Urothelium cell line (cell line): ENCODE measurements at places on chromosomes 13 and 19.

DNA sequence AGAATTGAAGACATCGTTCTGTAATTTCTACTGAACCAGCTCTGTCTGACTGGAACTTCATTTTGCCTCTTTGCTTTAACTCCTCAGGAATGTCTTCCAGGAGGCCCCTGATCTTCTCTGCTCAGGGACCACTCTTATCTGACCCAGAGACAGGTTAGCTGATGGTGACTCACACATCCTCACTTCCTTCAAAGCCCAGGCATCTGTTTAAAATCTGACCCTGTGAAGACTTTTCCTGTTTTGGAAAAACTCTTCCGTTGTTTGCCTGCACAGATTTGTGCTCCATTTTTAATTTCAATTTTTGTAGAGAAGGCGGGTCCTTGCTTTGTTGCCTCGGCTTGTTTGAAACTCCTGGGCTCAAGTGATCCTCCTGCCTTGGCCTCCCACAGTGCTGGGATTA, 1.6 kb downstream of the ARL11 start:
- no peak for DNase-seq

- no peak for DNase-seq
These were observed 792 bp upstream of the PEX11G start for GRCh38 chr19:7489609-7490044.

DNA sequence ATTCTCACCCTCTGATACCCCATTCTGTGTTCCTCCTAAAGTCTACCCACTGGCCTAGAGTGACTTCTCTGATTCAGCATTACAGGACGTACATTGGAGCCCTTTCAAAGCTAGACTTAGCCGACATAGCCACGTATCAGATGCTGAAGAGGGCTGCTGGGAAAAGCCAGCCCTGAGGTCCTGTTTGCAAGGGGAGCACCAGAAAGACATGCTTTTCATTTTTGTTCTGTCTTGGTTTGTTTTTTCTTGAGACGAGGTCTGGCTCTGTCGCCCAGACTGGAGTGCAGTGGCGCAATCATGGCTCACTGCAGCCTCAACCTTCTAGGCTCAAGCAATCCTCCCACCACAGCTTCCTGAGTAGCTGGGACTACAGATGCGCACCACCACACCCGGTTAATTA, 6.3 kb upstream of the ZSWIM4 start:
- DNase-seq: no peak

- DNase-seq: no peak
These were observed 1291.7 kb upstream of the MIR17HG start for GRCh38 chr13:90055760-90056159.

DNA sequence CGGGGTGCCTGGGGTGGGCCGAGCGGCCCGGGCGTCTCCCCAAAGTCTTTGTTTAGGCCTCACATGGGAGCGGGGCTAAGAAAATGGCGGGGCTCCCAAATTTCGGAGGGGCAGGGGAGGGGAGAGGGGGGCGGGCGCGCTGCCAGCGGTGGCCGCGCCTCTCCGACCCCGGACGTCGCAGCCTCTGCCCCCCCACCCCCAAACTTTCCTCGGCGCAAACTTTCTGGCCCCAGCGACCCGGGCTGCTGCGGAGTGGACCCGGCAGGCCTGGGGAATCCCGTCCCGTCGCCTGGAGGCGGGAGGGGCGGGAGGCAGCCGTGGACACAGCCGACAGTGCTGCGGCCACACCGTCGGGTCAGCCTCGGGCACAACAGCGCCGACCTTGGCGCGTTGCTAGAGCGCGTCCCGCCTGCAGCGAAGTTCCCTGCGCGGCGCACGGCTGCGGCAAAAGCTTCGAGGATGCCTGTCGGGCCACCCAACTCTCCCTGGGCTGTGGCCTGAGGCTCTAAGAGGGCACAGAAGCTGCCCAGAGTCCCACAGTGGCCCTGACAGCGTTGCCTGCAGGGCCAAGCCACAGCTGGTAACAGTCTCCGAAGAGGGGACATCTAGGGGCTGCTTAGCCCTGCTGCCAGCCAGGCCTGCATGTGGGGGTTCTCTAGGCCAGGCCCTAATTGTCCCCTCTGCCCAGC, 1.3 kb downstream of the NFIX start:
- no peak for DNase-seq

DNA sequence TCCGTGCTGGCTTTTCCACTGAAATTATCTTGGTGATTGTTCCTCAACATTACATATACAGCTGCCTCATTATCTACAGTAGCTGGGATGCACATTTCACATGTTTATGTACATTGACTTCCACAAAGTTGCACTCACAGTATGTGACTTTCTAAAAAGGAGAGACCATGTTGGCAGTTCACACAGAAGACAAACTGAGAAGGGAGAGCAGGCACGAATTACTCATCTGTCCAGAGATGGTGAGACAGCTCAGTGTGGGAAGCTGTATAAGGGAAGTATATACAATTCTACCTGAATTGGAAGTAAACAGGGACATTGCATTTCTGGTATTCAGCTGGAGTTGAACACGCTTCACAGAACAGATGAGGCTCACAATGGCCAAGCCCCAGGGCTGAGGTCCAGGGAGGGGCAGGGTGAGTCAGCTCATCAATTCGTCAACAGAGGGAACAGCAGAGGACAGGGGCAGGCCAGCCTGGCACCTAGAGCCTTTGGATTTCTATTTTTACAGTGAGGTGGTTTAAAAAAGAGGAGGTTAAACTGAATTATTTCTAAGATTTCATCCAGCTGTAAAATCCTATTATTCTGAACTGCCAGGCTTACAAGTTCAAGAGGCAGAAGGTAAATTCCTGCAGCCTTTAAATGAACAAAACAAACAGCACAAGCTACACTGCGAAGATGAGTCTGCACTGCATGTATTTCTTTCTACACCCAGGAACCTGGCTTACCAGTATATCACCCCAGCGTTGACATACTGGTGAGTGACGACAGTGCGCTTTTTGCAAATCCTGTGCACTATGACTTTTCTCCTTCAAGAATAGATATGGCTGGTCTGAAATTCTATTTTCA, 9.8 kb downstream of the PARP4 start:
- DNase-seq: peak; percentile 9

GRCh38 chr13:41601718-41602445, 144.5 kb downstream of the RGCC start:
- DNase-seq: no peak

DNA sequence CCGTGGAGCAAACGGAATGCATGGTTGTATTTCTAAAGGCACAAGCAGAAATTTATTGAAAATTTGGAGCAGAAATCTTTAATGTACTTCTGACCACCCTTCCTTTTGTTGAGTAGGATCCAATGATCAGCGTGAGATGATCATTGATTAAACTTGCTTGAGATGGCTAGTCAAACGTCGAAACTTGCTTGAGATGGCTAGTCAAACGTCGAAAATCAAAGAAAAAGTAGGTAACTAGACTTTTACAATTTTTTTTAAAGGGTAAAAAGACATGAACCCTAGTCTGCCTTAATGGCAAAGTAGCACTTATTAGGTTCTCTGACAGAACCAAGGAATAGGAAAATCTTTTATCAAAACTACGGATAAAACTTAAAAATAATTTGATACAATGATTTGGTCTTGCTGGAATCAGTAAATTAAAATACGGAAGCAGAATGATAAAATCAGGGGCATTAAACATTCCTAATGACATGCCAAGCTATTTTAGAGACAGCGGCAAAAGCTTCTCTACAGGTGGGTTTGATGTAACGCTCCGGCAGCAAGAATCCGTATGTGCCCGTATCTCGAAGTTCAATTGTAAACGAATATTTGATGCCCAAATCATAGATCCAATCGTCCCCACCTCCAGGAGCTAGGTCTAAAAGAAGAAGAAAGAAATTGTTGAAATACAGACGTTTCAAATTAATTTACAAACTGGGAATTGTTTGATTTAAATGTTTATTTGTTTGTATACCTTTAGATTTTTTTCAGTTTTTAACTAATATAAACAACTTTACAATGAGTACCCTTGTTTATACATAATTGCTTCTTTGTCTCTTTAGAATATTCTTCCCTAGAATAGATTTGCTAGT, 841 bp upstream of the ZC3H13 start:
- DNase-seq: peak; percentile 3

DNA sequence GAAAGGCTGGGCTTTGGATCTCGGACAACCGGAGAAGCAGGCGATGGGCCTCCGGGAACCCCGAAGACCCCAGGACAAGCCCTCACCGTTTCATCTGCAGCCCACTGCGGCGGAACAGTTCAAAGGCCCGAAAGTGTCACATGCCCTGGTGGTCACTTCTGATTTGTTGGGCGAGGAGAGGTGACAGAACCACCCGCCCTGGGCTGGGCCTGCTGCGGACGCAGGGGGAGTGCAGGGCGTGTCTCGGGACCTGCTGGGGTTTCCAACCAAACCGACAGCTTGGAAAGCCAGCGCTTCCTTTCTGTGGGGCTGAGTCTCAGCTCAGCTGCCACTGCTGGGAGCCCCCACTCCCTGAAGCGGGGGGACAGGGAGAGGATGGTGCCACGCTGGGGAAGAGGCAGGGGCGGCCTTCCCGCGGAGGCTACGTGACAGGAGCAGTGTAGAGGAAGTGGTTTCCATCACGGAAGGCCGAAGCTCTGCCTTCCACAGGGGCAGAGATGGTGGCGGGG, 22.8 kb upstream of the ZBTB7A start:
- DNase-seq: no peak

DNA sequence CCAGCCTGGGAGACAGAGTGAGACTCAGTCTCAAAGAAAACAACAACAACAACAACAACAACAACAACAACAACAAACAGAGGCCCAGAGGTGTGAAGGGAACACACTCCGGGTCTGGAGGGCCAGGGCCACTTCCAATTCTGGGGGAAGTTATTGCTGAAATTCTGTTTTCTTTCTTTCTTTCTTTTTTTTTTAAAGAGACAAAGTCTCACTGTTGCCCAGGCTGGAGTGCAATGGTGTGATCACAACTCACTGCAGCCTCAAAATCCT, 3.5 kb upstream of the CAPS start:
- DNase-seq: no peak

GRCh38 chr13:88031980-88032559, 360.9 kb downstream of the SLITRK5 start:
- peak; percentile 0 for DNase-seq

DNA sequence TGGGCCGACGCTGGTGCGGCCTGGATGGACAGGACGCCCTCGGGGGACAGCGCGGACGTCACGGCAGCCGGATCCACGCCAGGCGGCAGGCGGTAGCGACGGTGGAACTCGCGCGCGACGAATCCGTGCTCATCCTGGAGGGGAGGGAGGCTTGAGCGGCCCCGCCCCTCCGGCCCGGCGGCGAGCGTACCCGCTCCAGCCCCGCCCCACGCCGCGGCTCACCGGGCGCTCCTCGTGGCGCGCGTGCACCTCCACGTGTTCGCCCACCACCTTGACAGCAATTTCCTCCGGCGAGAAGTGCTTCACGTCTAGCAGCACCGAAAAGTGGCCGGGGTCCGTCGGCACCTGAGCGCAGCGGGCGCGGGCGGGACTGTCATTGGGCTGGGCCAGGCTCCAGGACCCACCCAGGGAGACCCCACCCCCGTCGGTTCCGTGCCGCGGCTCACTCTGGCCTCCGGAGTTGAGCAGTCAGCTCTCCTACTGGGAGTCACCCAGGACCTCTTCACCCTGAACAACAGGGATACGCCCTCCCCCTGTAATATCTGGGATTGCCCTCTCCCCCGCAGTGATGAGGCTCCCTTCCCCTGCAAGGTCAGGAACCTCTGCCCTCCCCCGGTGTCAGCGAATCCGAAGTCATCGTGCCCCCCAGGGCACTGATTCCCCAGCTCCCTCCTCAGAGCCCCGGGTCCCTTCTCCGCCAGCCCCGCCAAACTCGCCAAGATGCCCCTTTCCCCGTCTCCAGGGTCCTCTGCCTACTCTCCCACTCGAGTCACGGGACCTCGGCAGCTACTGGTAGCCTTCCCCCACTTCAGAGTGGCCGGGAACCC, 1.1 kb downstream of the HSPB6 start:
- DNase-seq: no peak

GRCh38 chr19:42594617-42595489, at the start of gene CEACAM8:
Gene CEACAM8, minus strand, starts transcription at chr19:42594924. Its CDS starts 96 bp downstream, at chr19:42594828.
- DNase-seq: no peak

DNA sequence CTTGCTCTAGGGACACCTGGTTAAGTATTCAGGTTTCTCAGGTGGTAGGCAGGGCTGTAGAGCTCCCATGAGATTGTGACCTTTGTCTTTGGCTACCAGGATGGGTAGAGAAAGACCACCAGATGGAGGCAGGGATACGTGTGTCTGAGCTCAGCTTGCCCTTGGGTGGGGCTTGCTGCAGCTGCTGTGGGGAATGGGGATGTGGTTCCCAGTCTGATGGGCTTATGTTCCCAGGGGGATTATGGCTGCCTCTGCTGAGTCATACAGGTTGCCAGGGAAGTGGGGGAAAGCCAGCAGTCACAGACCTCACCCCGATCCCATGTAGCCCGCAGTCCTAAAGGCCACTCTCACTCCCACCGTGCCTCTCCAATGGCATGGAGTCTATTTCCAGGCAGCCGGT, 659.9 kb upstream of the KLF12 start:
- no peak for DNase-seq

DNA sequence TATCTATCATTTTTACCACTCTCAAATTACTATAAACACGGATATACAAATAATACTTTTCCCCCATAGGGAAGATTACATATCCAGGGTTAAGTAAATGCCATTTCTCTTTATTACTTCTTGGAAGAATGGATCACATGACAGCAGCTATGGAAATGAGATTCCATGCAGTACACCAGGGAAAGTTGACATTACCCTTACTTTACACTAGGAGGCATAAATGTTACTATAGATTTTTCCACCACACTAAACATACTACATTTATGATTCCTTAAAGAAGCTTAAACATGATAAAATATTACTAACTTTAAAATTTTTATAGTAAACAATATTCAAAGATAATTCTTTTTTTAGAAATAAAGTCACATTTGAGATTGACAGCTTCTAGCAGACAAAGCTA, 611.4 kb downstream of the PCDH9 start:
- peak; percentile 8 for DNase-seq

- DNase-seq: no peak
These were observed 114.2 kb downstream of the RAP2A start for GRCh38 chr13:97548138-97548537.

DNA sequence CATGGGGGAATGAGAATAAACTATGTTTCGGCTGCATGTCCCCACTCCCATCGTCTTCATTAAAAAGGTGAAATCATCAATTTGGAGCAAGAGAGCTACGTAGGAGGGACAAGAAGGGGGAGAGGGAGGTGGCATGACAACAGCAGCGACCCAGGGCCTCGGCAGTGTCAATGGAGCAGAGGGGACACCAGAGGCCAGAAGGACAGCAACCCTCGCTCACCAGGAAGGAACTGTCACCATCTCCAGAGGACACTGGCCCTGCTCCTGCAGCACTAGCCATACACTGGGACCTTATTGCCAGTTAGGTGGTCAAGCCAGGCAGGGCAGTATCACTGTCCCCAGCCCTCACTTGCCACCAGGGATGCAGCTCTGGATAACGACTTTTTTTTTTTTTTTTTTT, 34.2 kb downstream of the NAXD start:
- DNase-seq: no peak
